T-helper 9 cell (primary cell): ENCODE measurements at places on chromosomes 4 and X.

GRCh38 chr4:55407119-55407518 is 11.4 kb downstream of the TMEM165 start:
- no peak for DNase-seq

DNA sequence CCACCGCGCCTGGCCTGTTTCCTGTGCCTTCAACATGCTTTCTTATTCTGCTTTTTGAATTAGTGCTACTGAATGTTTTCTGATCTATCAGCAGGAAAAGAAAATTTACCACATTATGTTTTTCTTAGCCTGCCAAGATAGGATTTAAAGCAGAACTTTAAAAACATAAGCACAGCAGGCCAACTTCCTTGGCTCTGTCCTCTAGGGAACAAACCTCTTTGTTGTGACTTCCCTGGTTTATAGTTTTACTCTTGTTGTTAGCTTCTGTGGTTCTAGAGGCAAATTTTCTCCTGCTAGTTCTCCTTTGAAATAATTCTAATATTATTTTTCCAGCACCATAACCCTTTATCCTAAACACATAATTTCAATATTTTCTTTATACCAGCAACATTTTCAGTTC is 605.1 kb downstream of the ADGRL3 start:
- DNase-seq = no peak

GRCh38 chrX:24692305-24692704 is 1.4 kb upstream of the POLA1 start:
- DNase-seq = no peak

DNA sequence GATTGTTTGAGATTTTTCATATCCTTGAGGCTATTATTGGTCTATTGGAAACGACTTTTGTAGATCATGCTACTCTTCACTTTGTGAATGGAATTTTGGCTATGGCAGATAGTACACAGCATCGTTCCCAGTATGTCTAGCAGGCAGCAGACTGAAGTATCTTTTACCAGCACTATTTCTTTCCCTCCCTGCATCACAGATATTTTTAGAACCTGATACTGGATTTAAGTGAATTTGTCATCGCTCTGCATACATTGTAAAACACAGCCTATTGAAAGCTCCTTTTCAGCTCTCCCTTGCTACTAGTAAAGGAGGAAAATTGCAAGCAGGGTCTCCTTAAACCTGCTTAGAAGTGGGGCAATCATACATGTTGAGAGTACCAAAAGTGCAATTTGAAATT is 133.6 kb downstream of the LUZP4 start:
- no peak for DNase-seq

DNA sequence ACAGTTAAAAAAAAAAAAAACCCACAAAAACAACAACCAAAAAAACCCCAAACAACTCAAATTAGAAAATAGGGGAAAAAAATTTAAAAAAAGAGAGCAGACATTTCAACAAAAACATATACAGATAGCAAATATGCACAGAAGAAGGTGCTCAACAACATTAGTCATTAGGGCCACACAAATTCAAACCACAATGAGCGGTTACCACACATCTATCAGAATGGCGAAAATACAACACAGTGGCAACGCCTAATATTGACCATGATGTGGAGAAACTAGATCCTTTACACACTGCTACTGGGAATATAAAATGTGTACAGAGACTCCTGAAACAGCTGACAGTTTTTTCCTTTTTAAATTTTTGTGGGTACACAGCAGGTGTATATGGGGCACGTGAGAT is 19.4 kb downstream of the LYAR start:
- DNase-seq = no peak
